Karpas-422 (cell line): ENCODE measurements at places on chromosomes 4 and X. TPM values are rescaled to one million over a fixed set of nuclear protein-coding genes. Genes with fewer than 3 reads are reported as not detected.

Gene KDR
- not detected in 2 replicates for total RNA-seq

GRCh38 chrX:104118765-104119164 is 6.4 kb downstream of the ZCCHC18 start:
- no peaks in the 10 kb centered on the region for H3K27me3 ChIP-seq
- H3K27ac ChIP-seq: no peak overlapping the region
- no peak overlapping the region for H3K4me3 ChIP-seq

GRCh38 chr4:175657571-175657970 is 154.5 kb downstream of the GPM6A start:
- H3K36me3 ChIP-seq: no peaks in the 10 kb centered on the region
- no peak overlapping the region for H3K27ac ChIP-seq
- no peaks in the 10 kb centered on the region for H3K27me3 ChIP-seq
- no peak for DNase-seq
- no peaks in the 10 kb centered on the region for H3K4me1 ChIP-seq

GRCh38 chr4:1583051-1583785 is 100.9 kb downstream of the FAM53A start:
- DNase-seq: no peak
- no peak overlapping the region for H3K27ac ChIP-seq
- H3K4me3 ChIP-seq: no peak overlapping the region
- H3K27me3 ChIP-seq: no peaks in the 10 kb centered on the region

GRCh38 chr4:73539386-73539785 is 57.8 kb downstream of the AFM start:
- no peak overlapping the region for H3K27ac ChIP-seq
- no peaks in the 10 kb centered on the region; the same call in 1 of the 2 replicates for H3K27me3 ChIP-seq
- H3K36me3 ChIP-seq: no peaks in the 10 kb centered on the region
- H3K4me1 ChIP-seq: no peaks in the 10 kb centered on the region

- H3K4me1 ChIP-seq: no peaks in the 10 kb centered on the region
- peaks cover 41% of the 10 kb centered on the region for H3K36me3 ChIP-seq
- no peak overlapping the region for H3K27ac ChIP-seq
- DNase-seq: no peak
- H3K27me3 ChIP-seq: no peaks in the 10 kb centered on the region
These were observed 90.5 kb downstream of the ELOVL6 start for GRCh38 chr4:110107866-110108265.

DNA sequence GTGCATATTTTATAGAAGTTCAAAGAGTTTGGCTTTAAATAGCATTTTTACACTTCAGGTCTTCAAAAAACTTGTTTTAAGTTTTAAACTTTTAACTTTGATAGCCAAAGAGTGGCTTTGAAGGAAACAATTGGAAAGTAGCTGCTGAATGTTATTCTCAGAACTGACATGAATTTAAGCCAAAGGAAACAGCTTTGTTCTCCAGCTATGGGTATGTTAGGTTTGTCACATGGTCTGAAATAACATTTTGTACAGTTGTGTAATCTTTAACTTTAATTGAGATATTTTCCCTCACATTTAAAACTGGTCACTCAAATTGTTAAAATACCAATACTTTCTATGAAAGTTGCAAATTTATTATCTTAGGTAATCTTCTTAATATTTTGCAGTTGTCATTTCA is 564.7 kb downstream of the IL15 start:
- no peak overlapping the region for H3K27ac ChIP-seq
- no peaks in the 10 kb centered on the region for H3K36me3 ChIP-seq
- H3K27me3 ChIP-seq: no peaks in the 10 kb centered on the region
- no peaks in the 10 kb centered on the region for H3K4me1 ChIP-seq
- DNase-seq: no peak
